Stimulated activated CD4-positive, alpha-beta T cell treated with anti-CD3 and anti-CD28 coated beads, Interleukin-4, amount 100 ng/mL, for 4 hours (primary cell): ENCODE measurements at places on chromosomes 4 and X.

DNA sequence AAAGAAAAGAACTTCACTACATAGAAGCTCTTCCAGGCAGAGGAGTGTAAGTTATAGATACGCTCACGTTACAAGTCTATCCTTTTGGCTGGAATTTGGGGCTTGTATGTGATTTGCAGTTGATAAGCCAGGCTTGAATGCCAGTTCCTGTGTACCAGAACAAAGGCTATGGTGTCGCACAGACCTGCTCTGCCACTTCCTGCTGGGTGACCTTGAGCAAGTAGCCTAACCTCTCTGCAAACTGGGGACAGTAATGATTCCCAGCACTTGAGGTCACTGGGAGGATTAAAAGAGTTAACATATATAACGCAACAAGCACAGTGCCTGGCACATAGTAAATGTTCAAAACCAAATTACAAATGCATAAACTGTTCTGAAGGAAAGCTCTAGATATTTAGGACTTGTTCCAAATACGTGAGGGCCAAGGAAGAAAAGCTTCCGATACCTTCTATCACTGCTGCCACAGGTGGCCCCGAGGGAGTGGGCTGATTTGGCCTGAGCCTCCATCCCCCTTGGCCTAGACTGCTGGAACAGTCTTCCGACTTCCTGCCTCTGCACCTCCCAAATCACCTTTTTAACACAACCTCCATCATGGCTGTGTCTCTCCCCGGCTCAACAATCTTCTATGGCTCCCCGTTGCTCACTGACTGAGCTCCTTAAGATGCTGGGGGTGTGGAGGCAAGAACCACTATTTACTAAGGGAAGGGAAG, 1.3 kb upstream of the SOWAHD start:
- DNase-seq, result no peak

DNA sequence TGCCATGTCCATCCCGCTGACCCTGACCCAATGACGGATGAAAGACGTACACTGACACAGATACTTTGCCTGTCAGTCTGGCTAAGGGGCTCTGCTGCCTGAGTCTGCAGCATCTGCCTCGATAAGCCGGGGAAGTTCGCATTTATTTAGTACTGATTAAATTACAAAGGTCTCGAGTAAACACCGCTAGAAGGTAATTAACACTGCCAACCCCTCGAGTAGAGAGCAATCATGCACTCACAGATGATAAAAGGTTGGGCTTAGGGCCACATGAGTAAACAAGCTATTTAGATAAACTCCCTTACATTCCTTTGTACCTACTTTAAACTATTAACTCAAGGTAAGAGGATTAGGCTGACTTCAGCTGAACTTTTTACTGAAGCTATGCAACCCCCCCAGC, 16.0 kb upstream of the RBMXL3 start:
- DNase-seq, result no peak

DNA sequence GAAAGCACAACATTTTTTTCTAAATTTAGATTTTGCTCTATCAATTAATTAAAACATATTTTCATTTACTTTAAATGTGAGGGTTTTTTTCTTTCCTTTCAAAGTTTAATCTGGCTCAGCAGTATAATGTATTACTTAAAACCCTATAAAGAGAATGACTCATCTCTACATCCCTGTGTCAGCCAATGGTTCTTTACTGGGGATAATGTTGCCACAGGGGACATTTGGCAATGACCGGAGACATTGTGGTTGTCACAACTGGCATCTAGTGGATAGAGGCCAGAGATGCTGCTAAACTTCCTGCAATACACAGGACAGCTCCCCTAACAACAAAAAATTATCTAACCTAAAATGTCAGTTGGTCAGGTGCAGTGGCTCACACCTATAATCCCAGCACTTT, 53.8 kb downstream of the SYNPO2 start:
- DNase-seq, result no peak

- no peak for DNase-seq
These were observed 201.6 kb downstream of the ADGRL3 start for GRCh38 chr4:61401771-61402170.

DNA sequence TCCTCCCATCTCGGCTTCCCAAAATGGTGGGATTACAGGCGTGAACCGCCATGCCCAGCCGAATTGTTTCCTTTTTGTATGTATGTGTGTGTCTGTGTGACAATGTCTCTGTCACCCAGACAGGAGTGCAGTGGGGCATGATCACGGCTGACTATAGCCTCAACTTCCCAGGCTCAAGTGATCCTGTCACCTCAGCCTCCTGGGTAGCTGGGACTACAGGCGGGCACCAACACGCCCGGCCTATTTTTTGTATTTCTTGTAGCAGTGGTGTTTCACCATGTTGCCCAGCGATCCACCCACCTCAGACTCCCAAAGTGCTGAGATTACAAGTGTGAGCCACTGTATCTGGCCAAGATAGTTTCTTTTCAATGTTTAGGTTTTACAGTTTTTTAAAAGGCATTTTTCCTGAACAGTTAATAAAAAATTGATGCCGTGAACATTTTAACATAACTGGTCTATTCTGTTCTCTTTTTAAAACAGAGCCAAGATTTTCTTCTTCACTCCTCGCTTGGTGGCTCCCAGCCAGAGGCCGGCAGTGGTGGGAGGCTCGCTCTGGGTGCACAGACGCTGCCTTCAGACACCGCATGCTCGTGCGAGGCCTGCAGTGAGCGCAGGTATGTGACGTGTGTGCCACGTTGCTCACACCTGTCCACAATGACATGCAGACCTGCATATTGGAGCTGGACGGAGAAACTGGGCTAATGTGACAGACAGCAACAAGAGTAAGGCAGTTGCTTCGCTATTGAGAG, 88.5 kb downstream of the FAM193A start:
- no peak for DNase-seq

GRCh38 chrX:107648332-107648731, 20.0 kb downstream of the PRPS1 start:
- DNase-seq, result no peak

- DNase-seq, result no peak
These were observed 203.9 kb upstream of the VCX3A start for GRCh38 chrX:6738518-6739470.

GRCh38 chr4:53914313-53915016, 149.9 kb downstream of the CHIC2 start:
- DNase-seq, result no peak

GRCh38 chr4:54185866-54186265, 43.2 kb upstream of the PDGFRA start:
- no peak for DNase-seq

GRCh38 chrX:2495595-2495994, 5.2 kb downstream of the DHRSX start:
- no peak for DNase-seq

DNA sequence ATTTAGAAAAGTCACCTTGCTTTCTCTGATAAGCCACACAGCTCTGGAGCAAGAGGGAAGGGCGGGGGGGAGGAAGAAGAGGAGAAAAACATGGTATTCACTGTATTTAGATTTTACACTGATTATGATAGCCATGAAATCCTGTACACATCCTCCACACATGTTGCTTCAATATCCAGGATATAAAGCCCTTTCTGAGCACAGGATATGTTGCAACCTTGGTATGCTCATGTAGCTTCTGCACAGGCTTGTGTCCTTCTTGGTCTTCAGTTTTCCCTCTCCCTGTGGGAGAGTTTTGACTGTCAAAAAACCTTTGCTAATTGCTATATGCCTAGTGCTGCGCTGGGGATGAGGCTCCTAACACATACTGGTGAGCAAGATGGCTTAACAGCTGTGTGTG, 61.9 kb upstream of the DAPP1 start:
- DNase-seq, result no peak

DNA sequence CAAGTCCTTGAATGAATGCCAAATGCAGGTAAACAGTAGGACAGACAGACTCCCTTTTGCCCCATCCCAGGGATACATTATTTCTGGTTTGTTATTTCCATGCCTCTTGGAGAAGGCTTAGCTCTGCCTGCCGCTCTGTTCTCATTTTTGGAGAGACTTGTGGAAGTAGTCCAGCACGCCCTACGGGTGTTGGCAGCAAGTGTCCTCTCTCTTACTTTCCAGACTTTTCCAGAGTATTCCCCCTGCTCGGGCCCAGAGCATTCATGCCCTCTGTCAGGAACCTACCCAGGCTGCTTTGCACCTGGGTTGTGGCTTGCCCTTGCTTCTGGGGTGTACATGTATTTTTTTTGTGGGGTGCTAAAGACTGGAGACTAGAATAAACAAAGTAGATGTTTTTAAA, 15.3 kb downstream of the SLC34A2 start:
- no peak for DNase-seq

- DNase-seq, result no peak
These were observed 28.5 kb downstream of the TRIM61 start for GRCh38 chr4:164948975-164949374.

DNA sequence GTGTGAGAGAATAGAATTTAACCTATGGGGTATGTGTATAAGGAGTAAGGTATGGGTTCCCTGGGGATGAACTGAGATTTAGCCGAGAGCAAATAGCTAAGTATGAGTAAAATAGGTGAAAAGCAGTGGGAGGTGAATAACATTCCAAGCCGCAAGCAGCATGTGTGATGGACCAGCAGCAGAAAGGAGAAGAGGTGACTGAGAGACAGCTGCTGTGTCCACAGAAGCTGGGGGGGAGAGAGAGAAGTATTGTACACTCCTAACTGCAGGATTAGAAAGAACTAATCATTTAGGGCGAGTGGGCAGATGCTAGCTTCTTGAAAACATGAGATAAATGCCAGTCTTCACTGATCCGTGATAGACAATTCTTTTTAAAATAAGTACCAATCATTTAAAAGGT, 296.0 kb downstream of the KLHL4 start:
- no peak for DNase-seq

DNA sequence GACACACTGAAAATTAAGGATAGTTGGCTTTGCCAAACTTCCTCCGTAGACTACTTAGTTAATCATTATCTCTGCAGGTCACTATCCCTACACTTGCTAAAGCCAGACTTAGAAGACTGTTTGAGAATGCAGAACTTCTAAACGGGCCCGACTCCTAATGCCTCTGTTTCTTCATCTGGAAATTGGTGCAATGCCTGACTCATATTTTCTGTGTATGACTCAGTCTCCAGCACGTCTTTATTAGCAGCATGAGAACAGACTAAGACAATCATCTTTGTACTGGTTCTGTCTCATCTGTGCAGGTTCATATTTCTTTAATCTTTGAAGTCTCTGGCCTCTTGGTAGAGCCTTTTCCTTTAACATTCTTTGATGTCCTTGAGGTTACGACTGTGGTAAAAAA, 411.9 kb upstream of the ACTRT1 start:
- DNase-seq, result no peak

DNA sequence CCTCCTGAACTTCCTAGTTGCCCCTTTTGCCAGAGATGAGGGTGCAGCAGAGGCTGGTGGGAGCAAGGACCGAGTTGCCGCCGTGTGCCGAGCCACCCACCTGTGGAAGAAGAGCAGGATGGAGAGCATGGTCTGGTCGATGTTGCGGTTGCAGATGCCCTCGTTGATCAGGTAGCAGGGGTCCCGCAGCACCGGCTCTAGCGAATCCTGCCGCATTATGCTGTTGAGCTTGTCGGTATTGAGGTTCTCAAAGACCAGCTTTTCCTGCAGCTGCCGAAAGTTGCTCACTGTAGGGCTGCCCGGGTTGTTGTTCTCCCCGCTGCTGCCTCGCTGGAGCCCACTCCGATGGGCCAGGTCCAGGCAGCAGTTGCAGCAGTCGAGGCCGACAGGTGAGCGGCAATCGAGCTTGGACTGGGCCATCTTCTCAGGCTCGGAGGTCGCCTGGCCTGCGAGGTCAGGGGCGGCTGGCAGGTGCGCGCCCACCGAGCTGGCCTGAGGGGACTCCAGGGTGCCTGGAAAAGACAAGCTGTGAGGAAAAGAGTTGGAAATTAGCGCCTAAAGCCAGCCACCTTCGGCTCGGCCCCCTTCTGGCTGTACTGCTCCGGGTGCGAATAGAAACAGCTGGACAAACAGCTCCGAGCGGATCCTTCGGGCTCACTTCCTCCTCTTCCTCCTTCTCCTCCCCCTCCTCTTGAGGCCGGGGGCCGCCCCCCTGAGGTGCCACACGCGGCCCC, 420 bp downstream of the TSC22D3 start:
- no peak for DNase-seq

- no peak for DNase-seq
These were observed 46.8 kb downstream of the PDGFC start for GRCh38 chr4:156924774-156925315.

DNA sequence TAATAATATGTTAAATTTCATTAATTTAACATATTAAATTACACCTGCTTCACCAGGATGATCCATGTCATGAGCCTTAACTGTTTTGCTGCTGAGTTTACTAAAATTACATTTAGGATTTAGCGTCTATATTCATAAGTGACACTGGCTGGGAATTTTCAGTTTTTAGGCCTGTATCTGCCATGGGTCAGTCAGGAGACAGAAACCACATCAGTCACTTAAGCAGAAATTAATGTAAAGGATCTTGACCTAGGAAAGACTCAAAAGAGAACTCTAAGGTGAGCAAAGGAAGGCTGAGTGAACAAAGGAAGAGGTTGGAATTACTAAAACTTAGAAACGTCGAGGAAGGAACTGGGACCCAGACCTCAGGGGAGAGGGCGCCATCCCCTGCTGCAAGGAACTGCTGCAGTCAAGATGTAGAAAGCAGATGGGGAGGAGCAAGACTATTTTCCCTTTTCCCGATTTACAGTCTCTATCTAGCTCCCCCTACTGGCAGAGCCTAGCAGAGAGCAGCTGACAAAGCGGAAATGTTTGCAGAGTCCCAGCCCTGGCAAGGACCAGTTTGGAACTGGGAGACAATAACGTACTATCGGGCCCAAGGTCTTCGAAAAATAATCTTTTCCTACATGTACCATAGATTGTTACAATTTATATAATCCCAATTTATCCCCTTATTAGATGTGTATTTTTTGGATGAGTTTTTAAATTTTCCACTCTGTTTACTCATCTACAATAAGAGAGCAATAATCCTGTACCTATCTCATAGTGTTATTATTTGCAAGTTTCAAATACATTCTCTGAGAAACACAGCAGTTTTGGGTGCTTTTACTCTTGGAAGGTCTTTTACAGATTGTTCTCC, 22.6 kb upstream of the RBBP7 start:
- peak; percentile 40 for DNase-seq

- DNase-seq, result no peak
These were observed 36.7 kb upstream of the PLK4 start for GRCh38 chr4:127843704-127844600.

DNA sequence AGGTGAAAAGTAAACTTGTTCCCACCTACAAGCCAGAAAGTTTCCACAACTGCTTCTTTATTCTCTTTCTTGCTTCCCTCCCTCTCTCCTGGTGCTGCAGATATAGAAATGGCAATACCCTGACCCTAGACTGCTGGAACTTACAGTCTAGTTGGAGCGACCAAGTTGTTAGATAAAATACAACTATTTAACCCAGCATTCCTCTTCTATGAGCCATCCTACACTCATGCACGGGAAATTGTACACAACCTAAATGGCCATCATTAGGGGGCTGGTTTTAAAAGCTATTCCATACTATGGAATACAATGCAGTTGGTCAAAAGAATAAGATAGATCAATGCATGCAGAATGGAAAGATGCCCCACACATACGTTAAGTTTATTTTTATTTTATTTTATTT, 41.1 kb downstream of the PJA1 start:
- no peak for DNase-seq
